Body of pancreas (tissue), 4 donors: ENCODE measurements at places on chromosomes 13 and 19.

GRCh38 chr13:111322916-111323331, 2.5 kb downstream of the TEX29 start:
- DNase-seq, result no peak

DNA sequence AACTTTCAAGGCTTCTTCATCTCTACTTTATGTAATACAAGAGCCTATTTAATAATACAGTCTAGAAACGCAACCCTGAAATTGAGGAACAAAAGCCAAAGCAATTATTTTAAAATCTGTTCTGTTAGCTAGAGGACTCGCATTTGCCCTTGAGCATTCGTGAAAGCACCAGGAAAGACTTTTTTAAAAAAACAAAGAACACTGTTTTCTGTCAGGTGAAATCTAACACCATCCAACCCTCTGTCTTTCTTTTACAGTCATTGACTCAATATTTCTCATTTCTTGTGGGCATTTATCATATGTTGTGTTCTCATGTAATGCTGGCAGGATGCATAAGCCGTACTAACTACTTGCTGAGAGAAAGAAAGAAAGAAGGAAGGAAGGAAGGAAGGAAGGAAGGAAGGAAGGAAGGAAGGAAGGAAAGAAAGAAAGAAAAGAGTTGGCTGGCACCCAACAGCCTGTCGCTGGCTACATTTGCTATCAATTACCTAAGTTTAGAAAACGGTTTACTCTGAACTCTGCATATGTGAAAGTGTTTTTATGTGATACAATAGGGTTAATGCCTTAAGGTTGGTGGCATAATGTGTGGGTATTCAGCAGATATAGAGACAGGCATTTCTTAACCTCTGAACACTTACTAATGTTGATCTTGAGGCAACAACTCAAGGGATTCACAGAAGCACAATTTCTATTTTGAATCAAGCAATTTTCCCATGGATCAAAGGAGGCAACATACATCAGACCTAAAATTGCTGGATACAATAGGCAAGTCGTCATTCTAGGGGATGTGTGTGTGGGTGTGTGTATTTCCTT, 445.4 kb downstream of the DCT start:
- DNase-seq, result no peak

- DNase-seq, result peak; percentile 29
These were observed at the start of gene JAK3 for GRCh38 chr19:17847538-17848366. Gene JAK3, minus strand, starts transcription at chr19:17847982. Its CDS starts 3,565 bp downstream, at chr19:17844417.

DNA sequence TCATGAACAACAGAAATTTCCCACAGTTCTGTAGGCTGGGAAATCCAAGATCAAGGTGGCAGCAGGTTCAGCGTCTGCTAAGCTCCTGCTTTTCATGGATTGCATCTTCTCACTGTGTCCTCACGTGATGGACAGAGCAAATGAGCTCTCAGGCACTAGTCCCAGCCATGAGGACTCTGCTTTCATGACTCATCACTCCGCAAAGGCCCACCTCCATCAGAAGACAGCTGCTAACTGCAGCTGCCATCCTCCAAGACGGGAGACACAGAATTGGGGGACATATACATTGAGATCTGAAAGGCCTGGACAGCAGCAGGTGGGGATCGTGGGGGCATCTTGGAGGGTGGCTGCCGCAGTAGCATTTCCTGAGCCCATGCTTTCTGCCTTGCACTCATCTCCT, 44.4 kb upstream of the SPATA13 start:
- DNase-seq, result no peak

- DNase-seq, result no peak
These were observed 6.6 kb downstream of the ISOC2 start for GRCh38 chr19:55454787-55455243.

DNA sequence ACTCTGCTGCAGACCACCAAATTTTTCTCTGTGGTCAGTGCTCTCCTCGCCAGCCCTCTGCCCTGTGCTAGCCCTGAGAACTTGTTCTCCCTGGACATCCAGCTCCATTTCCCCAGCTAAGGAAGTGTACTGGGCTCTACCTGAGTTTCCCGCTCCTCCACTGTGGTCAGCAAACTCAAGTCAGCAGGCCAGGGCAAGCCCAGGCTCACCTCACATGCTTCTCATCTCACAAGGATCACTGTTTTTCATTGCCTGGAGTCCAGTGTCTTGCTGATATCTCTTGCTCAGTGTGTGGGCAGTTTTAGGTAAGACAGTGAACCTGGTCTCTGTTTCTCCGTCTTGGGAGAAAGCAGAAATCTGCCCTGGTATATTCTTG, 201.4 kb downstream of the FOXO1 start:
- no peak for DNase-seq

DNA sequence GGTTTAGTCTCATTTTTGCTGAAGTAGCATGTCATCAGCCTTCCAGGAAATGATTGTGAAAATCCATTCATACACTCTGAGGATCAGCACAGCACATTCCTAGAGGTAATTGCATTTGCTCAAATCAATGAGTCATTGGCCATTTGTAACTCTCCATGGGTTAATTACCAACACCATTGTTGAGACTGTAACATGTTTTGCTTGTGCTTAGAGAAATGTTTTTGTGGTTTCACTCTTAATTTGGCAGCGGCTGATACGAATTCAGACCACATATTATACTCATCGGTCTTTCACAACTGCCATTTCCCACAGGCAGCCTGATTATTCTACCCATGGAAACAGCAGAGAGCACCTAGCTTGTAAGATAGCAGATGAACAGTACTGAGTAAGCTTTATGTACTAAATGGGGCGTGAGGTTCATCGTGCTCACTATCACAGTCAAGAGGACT, 110.3 kb downstream of the NHLRC3 start:
- peak; percentile 10 for DNase-seq

DNA sequence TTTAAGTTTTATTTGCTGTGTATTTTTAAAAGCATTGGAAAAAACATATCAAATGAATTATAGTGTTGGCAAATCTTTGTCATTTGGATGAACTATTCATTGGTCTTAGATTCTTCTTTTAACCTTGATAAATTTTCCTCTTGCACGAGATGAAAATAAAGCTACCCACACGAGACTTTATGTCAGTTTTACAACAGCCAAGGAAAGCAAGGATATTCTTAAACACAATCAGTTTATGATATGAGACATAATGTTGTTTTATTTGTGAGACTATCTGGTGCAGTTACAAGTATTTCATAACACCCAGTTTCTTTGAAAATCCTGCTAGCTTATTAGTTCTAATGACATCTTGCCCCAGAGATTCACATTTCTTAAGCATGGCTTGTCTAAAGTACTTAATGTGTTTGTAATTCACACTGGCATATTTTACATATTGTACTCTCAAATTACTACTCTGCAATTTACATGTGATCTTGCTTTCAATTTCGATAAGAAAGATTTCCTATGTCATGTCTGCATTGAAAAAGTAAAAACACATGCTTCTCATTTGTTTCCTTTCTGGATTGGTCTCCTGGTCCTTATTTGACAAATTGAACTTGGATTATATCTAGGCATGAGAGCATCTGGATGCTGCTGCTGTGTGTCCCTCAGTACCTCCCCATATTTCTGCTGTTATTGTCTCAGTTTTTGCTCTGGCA, 955.5 kb upstream of the PCDH9 start:
- no peak for DNase-seq

DNA sequence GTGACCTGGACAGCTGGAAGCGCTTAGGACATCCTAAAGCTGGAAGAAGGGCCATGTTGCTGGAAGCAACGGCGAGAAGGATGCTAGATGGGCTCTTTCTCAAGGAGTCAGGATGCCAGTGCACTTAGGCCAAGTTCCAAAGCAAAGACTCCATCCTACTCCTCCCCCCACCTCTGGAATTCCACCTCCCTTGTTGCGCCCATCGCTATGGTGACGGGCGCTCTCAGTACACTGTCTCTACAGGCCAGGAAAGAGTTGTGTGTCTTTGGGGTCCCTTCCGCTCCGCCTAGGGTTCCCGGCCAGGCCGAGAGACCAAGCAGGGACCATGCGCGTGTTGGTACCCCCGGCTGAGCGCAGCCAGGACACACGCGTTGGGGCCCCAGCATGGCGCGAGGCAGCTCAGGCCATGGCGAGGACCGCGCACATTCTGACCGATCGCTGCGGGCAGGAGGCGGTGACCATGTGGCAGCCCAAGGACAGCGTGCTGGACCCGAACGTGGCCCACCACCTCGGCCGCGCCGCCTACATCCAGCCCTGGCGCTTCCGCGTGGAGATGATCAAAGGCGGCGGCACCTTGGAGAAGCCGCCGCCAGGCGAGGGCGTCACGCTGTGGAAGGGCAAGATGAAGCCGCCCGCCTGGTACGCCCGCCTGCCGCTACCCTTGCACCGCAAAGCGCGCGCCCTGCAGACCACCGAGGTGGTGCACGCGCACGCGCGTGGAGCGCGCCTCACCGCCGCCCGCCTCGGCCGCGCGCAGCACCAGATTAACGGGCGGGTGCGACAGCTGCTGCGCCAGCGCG, 31.0 kb upstream of the SLC1A6 start:
- no peak for DNase-seq

DNA sequence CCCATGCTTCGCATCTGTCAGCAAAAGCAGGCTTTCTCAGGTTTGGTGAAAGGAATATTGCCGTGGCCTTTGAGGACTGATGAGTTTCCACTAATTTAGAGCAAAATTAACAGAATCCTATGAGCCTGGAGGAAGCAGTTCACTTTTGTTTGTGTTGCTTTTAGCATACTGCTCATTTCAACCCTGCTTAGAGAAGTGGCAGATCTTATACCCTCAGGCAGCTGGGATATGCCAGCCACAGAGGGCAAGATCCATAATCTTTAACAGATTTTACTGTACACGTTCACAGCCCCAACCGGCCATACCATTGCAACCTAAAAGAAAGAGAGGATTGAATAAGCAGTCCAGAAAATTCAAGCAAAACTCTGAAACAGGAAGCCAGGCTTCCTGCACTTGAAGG, 60.5 kb downstream of the COL4A2 start:
- no peak for DNase-seq

DNA sequence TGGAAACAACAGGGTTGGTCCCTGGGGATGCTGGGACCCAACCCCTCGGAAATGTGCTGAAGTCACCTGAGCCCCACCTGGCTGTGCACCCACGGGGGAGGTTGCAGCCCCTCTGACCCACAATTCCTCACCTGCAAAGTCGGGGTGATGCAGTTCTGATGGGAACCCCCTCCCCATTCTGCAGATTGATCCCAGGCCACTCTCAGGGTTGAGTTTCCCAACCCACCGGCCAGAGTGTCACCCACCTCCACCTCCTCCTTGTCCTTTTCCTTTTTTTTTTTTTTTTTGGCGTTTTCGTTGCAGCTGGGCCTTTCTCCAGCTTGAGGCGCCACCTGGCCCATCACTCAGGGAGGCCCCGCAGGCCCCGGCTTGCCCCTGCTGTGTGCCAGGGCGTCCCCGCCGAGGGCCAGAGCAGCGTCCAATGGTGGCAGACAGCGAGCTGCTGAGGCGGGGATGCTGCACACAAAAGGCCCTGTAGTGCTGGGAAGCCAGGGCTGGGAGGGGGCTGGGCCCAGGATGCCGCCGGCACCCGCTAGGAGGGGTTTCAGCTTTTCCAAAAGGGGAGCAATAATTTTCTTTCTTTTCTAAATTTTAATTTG, 4.6 kb downstream of the PIK3R2 start:
- DNase-seq, result peak; percentile 64

DNA sequence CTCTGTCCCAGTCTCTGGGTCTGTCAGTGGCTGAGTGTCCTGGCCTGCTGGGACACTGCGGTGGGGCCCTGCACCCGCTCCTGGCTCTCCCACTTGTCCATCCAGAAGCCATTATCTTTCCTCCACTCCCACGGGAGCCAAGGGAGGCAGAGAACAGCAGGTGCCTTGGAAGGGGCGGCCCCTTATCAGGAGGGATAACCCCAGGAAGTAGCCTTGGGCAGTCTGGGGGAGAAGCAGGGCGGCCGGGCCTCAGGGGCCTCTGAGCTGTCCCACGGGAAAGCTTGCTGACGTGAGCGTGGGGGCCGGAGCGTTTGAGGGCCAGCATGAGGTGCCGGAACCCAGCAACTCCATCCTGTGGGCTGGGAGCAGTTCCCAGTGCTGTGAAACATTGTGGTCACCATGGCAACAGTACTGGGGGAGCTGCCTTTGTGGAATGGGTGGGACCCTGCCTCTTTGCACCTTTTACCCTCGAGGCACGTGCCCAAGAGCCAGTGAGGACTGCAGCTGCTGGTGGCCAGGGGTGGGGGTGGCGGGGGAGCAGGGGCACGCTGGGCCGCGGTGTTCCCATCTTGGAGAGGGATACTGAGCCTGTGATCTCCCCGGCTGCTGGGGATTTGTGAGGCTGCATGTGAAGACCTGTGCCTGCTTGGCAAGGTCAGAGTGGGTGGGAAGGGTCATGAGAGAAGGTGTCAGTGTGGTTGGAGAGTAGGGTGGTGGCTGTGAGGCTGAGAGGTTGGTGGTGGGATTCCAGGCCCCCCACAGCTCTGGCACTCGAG, 20.9 kb downstream of the KLHL26 start:
- peak; percentile 49 for DNase-seq

- no peak for DNase-seq
These were observed 119.5 kb downstream of the LRCH1 start for GRCh38 chr13:46672338-46673090.

- DNase-seq, result no peak
These were observed 309.3 kb downstream of the DCT start for GRCh38 chr13:94170145-94170571.
